ENCODE measurements at places on chromosomes 3 and 15. TPM values are rescaled to one million over a fixed set of nuclear protein-coding genes. Genes with fewer than 3 reads are reported as not detected.

DNA sequence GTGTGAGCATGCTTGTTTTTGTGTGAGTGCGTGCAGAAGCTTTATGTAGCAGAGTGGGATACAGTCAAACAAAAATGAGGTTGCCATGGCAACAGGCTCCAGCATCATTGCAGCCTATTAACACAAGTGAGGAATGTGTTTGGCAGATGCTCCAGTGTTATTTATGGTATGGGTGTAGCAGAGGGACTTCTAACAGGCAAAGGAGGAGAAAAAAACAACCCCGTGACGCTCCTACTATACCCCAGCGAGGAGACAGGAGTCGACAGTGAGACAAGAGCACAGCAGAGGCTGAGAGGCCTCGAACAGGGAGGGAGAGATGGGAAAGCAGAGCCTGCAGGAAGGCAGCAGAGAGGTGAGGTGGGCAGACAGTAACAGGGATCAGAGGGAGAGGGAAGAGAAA, 4.9 kb downstream of the ADCY5 start:
- DNase-seq, result no peak

DNA sequence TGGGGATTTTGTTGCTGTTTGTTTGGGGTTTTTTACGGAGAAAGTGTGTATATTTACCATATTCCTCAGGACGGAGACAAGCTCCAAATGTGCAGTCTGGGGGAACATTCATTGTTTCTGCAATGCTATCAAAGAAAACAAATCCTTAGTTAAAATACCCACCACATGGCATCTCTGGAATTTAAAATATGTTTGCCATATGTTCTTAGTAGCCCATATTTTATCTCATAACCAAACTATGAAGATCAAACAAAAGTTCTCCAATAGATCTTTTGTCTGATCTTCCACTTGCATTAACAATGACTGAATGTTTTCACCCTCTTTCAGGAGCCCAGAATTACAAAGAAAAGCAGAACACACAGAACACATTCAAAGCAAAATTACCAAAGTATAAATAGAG, 35.3 kb downstream of the EFHB start:
- DNase-seq, result no peak

DNA sequence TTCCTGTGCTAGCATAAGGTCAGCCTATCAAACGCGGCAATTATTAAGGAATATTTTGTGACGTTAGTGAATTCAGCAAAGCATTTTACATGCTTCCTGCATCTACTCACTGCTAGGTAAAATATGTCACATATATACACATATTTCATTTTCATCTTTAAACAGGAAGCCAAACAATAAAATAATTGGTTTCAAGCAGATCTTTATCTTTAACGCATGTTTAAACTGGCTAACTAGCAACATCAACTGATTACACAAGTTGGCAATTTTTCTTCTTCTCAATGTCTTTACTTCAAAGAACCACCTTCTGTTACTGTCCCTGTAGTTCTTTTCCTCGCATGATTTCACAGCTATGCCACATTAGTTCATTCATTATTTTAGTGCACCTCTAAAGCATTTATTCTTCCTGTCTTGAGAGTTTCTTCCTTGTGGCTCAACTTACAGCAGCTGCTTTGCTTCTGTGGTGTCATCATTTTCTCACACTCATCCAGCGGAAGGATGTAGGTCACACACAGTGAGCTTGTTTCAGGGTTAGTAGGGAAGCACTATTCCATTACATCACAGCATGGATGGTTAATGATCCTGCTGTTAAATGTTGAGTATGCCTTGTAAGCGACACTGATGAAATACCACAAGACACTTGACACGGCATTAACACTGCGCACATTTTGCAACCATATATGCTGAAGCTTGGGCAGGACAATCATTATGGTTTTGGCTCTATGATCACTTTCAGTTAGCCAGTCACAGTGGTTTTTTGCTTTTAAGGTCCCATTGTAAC, 2.3 kb upstream of the BCHE start:
- no peak for DNase-seq

- no peak for DNase-seq
These were observed 41.1 kb downstream of the TNFAIP8L3 start for GRCh38 chr15:51053571-51053970.

GRCh38 chr3:144643771-144644198, 672.2 kb downstream of the DIPK2A start:
- DNase-seq, result no peak

- DNase-seq, result peak; percentile 47
These were observed 228.8 kb upstream of the PPP2R3A start for GRCh38 chr3:135736740-135737139.

- DNase-seq, result no peak
These were observed 260.7 kb downstream of the ULK4 start for GRCh38 chr3:41701191-41701698.

GRCh38 chr3:58482917-58483636, 8.8 kb upstream of the KCTD6 start:
- DNase-seq, result no peak

DNA sequence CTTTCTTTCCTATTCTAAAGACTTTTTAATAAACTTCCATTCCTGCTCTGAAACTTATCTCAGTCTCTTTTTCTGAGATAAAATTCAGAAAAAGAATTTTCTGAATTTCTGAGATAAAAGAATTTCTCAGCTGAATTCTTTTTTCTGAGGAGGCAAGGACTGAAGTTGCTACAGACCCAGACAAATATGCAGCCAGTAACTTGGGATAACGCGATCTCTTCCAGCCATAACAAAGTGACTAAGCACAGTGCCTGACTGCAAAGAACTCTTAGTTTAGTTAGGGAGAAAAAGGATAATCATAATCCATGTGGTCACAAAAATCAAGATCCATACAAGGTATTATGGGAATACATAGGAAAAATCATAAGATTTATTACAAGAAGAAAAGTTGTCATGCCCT, 222.0 kb upstream of the GAP43 start:
- peak; percentile 25 for DNase-seq

DNA sequence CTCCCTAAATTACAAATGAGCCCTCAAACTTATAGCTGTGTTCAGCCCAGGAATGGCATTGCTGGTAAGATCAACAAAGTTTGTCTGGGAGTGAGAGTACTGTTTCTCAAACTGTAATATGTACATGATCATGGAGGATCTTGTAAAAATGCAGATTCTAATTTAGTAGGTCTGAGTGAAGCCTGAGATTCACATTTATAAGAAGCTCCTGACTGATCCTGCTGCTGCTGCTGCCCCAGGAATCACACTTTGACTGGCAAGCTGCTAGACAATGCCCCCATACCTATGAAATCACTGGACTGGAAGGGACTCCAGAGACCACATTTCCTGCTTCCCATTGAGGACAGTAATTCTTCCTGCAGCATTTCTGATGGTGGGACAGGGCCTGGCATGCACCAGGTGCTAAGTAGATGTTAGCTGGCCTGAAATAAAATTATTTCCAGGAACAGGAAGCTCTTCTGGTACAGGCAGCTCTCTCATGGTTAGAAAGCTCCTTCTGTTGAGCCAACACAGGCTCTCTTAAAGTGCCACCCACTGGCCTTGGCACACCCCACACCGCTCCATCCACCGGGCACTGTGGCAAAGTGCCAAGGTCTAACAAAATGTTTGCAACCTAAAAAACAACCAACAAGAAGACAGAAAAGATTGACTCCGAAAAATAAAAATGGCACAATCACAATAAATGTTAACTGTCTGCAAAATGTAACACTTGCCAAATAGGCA, 36.7 kb upstream of the ZNF710 start:
- DNase-seq, result no peak

DNA sequence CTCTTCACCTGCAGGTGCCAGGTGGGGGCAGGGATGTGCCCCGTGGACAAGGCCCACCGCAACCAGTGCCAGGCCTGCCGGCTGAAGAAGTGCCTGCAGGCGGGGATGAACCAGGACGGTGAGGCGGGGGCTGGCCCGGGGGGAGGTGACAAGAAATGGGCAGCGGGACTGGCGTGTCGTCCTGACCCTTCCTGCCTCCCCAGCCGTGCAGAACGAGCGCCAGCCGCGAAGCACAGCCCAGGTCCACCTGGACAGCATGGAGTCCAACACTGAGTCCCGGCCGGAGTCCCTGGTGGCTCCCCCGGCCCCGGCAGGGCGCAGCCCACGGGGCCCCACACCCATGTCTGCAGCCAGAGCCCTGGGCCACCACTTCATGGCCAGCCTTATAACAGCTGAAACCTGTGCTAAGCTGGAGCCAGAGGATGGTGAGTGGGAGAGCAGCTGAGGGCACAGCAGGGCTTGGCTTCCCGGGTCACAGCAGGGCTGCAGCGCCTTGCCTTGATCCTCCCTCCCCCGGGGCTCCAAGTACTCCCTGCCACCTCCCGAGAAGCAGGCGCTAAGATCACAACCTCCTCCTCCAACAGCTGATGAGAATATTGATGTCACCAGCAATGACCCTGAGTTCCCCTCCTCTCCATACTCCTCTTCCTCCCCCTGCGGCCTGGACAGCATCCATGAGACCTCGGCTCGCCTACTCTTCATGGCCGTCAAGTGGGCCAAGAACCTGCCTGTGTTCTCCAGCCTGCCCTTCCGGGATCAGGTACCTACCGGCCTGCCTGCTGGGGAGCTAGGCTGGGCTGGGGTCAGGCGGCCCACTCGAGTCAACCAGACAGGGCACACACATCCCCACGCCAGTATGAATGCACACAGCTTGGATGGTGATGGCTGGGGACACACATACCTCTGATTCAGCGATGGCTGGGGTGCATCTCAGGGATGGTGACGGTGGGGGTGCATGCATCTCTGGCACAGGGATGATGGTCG, 1.7 kb downstream of the NR2E3 start:
- peak; percentile 51 for DNase-seq

DNA sequence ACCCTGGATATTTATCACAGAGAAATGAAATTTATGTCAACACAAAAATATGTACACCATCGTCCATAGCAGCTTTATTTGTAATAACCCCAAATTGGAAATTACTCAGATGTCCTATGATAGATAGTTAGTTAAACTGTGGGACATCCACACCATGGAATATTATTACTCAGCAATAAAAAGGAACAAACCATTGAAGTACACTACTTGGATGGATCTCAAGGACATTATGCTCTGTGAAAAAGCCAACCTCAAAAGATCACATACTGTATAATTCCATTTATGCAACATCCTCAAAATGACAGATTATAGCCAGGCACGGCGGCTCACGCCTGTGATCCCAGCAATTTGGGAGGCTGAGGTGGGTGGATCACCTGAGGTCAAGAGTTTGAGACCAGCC, 113.3 kb downstream of the PGPEP1L start:
- DNase-seq, result no peak

GRCh38 chr15:73467758-73468157, 24.8 kb downstream of the REC114 start:
- DNase-seq, result no peak

- DNase-seq, result no peak
These were observed 293.0 kb downstream of the UBE2E2 start for GRCh38 chr3:23496165-23496564.

- DNase-seq, result no peak
These were observed 17.6 kb upstream of the TRAT1 start for GRCh38 chr3:108804966-108805365.

GRCh38 chr15:101310508-101310907, 15.5 kb upstream of the SNRPA1 start:
- DNase-seq, result no peak

DNA sequence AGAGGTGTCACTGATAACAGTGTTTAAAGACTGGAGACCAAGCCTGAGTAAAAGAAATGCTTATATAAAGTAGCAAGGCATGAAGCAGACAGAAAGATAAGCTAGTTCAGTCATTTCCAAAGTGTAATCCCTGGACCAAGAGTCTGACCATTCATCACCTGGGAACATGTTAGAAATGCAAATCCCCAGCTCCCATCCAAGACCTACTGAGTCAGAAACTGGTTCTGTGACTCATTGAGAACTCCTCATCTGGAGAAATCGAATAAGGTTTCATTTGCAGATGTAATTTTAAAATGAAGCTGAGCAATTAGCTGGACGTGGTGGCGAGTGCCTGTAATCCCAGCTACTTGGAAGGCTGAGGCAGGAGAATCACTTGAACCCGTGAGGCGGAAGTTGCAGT, 473.9 kb upstream of the UBE2E2 start:
- DNase-seq, result no peak

- DNase-seq, result peak; percentile 42
These were observed 593 bp downstream of the FAM219B start for GRCh38 chr15:74906067-74906449.

GRCh38 chr15:48337607-48338006, 6.4 kb downstream of the DUT start:
- no peak for DNase-seq

DNA sequence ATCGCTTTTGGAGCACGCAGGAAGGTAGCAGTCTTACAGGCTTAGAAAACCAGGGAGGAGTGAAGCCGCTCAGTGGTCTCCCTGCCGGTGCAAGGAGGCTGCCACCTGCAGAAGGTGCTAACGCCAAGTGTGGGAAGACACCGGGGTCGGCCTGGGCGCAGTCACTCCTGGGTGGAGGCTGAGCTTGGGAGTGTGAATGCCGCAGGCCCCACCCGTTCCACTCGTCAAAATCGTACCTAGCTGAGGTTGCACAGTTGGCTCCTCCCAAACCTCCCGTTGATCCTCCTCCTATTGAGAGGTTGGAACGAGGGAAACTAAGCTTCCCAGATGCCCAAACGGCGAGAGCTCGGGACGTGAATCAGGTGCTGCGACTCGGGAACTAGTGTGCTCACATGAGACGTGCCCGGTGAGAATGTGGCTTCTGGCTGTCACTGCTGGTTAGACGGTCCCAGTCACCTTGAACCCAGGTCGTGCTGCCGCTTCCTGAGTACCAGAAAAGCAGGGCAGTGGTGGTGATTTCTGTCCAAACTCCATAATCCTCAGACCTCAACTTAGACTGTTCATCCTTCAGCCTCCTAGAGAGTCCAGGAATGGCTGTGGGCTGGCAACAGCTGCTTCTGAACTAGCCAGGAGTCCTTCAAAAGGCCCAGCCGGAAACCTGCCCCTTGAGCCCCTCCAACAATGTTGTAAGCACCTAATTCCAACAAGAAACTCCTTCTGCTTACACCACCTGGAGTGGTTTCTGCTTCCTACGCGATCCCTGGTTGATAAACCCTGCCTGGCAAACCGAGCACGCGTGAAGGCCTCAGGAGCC, 156.0 kb downstream of the XXYLT1 start:
- DNase-seq, result no peak

- no peak for DNase-seq
These were observed 121.6 kb downstream of the RBPMS2 start for GRCh38 chr15:64653757-64654156.

DNA sequence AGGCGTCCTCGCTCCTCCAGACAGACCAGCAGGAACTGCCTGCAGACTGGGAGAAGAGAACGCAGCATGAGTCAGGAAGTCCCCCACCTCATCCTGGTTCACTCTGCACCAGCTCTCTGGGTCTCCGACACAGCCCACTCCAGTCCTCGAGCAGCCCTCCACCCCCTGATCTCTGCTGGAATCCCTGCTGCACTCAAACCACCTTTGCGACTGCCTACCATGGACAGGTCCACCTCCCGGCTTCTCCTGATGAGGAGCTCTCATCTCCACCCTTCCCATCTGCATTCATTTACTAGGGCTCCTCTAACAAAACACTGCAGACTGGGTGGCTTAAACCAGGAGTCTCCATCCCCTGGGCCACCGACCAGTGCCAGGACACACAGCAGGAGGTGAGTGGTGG, 202.3 kb upstream of the IGF1R start:
- DNase-seq, result no peak

- DNase-seq, result no peak
These were observed 284.2 kb upstream of the ATP11B start for GRCh38 chr3:182508919-182509711.

CHL1 gene
- total RNA-seq, result 15.4 TPM

IL17RD gene
- total RNA-seq, result 25.0 TPM

MORC1 gene
- total RNA-seq, result 16.0 TPM

PCOLCE2 gene
- 14.4 TPM for total RNA-seq

POU1F1 gene
- total RNA-seq, result not detected

PLSCR5 gene
- not detected for total RNA-seq

HIGD2B gene
- 2.2 TPM for total RNA-seq

LRRC31 gene
- total RNA-seq, result 0.19 TPM

CYP1A2 gene
- total RNA-seq, result 0.31 TPM

SEMA6D gene
- total RNA-seq, result 5.6 TPM

All from testis (tissue), 5 donors.